ENCODE measurements at places on chromosomes 13 and 19.

GRCh38 chr13:49539313-49539712 lies 43.6 kb downstream of the PHF11 start:
- DNase-seq, result no peak

- DNase-seq, result no peak
Observed at GRCh38 chr13:44905556-44905955, 83.7 kb downstream of the NUFIP1 start.

- no peak for DNase-seq
Observed at GRCh38 chr19:28239270-28239669, 973.7 kb downstream of the UQCRFS1 start.

DNA sequence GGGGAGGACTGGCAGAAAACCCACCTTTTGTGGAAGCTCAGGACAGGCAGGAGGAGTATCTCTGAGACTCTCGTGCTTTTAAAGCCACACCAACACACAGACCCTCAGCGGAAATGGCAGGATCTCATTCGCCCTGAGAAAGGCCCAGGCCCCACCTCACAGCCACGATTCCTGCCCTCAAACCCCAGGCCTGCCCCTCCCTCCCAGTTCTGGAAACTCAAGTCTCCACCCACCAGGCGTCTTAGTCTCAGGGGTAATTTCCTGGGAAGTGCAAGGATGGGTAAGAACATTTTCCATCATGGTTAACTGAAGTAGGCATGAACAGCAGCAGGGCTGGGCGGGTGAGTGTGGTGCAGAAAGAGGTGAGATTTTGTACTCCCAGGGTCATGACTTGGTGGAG lies 8.0 kb upstream of the PDE4C start:
- no peak for DNase-seq

- no peak for DNase-seq
Observed at GRCh38 chr13:39913928-39914327, 258.5 kb downstream of the COG6 start.

- no peak for DNase-seq
Observed at GRCh38 chr13:38950987-38951386, 39.6 kb downstream of the STOML3 start.

DNA sequence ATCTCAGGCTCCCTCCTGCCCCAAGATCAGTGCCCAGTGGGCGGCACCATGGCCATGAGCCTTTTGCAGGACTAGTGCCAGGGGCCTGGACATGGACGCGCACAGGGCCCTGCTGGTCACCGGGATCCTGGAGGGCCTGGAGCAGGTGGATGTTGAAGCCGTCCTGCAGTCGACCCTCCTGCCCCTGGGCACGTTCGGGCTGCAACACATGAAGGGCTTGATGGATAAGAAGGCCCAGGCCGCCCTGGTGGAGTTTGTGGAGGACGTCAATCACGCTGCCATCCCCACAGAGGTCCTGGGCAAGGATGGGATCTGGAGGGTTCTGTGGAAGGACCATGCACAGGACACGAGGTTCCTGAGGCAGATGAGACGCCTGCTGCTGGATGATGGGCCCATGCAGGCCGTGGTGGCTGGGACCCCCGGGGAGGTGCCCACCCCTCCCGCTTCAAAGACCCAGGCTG lies 38.0 kb upstream of the PNMA8B start:
- no peak for DNase-seq

DNA sequence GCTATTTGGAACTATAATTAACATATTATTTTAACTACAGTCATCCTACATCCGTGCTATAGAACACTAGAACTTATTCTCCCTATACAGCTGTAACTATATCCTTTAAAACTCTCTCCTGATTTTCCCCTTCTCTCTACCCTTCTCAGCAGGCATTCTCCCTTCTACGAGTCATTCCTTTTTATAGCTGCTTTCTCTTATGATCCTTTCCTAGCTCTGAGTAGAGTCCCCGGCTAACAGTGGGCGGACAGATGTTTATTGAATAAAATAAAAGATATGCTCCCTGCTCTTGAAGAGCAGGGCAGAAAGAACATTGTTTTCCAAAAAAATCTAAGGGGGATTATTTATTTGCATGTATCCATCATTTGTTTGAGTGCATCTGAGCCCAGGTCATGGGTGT lies 246.5 kb upstream of the TMTC4 start:
- no peak for DNase-seq

DNA sequence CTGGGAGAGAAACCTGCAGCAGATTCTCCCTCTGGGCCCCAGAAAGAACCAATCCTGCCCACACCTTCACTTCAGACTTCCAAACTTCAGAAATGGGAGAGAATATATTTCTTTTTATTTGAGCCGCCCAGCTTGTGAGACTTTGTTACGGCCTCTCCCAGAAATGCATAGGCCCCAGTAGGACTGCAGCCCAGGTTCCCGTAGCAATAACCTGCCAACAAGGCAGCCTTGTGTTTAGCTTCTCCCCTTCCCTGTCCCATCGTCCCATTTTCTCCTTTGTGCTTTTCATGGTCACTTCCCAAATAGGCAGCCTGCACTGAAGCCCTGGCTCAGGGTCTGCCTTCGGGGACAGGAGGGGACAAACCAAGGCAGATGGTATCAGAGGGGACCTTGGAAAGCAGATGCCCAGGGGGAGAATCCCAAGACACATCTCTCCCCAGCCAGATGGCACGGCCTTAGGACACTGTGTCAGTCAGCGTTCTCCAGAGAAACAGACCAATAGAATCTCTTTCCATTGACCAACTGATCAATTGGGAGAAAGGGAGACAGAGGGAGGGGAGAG lies 3.7 kb upstream of the ARHGEF7 start:
- no peak for DNase-seq

DNA sequence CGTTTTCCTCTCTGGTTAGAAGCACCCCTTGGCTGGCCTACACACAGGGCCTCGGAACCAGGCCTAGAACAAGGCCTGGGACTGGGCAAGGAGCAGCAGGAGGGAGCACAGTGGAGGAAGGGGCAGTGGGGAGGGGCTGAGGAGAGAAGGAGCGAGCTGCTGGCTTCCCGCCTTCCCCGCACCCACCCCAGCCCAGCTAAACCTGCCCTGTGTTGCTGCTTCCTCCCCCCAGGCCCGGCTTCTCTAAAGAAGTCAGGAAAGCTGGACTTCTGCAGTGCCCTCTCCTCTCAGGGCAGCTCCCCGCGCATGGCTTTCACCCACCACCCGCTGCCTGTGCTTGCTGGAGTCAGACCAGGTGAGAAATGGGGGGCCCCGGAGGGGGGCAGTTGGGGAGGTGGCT lies 24.3 kb downstream of the LYL1 start:
- DNase-seq, result no peak

- DNase-seq, result no peak
Observed at GRCh38 chr19:50500060-50500752, 10.8 kb downstream of the JOSD2 start.

DNA sequence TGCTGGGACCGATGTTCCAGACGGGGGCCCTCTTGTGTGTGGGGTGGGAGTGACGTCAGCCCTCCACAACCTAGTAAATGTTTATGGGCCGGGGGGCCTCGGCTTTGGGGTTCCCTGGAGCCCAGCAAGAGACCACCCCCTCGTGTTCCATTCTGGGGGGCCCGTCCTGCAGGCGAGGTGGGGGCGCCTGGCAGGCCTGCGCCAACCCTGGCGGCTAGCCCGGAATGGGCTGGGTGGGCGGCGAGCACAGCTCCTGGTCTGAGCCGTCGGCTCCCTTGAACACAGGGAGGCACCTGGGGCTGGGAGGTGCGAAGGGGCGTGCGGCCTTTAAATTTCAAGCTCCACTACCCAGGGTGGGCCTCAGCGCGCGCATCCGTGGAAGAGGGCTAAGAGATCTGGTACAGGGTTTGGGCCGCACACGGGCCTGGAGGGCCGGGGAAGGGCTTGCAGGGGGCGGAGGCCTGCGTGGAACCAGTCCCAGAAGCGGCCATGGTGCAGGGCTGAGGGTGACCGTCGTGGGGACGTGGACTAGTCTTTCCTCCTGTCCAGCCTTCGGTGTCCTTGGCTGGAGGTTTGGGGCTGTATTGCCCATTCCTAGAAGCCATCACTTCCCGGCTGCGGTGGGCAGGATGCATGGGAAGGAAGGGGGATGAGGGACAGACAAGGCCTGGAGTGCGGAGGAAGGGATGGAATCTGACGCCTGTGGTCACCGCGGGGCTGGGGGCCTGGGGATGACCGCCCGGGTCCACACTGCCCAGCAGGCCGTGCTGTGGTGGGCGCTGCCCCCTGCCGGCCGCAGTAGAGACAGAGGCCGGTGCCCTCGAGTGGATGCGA lies 11.4 kb downstream of the NDUFA11 start:
- no peak for DNase-seq

DNA sequence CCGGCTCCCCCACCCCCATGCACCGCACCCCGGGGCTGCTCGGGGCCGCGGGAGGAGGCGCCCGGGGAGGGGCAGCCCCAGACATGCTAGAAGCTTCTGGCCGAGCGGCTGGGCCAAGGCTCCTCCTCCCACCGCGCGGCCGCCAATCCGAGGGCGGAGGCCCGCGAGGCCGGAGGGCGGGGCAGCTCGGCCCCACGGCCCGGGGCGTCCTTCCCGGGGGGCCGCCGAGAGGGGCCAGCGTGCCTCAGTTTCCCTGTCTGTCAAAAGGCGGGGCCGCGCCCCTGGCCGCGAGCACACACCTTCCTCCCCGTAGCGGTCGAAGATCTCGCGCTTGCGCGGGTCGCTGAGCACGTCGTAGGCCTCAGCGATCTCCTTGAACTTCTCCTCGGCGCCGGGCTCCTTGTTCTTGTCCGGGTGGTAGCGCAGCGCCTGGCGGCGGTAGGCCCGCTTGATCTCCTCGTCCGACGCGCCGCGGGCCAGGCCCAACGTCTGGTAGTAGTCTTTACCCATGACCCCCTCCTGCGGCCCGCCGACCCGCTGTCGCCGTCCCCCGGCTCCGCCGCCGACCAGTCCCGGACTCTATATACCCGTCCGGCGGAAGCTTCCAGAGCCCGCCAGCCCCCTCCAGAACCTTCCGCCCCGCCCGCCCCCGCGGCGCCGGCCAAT lies at the start of gene DNAJB1:
Gene DNAJB1 (minus strand): TSS at position 558 of the 666 bp plus-strand sequence. CDS start 48 bp downstream, at position 510.
- peak; percentile 58 for DNase-seq
